ENCODE measurements at places on chromosomes 2 and 18.

GRCh38 chr2:24819442-24820174 is 26.4 kb downstream of the CENPO start:
- no peak for DNase-seq

DNA sequence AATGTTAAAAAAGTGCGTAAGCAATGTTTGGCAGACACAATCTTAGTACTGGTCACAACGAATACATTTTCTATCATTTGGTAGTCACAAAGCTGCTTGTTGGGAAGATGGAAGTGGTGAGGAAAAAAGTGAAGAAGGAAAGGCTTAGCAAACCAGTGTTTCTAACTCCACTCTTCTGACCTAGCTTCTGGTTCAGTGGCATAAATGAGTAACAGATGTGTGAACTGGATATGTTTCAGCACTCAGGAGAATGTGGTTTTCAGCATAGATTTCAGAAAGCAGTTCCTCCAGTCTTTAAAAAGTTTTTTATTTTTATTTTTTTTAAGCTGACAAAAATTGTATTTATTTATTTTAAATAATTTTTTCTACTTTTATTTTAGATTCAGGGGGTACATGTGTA is 357.1 kb downstream of the CPS1 start:
- no peak for DNase-seq

DNA sequence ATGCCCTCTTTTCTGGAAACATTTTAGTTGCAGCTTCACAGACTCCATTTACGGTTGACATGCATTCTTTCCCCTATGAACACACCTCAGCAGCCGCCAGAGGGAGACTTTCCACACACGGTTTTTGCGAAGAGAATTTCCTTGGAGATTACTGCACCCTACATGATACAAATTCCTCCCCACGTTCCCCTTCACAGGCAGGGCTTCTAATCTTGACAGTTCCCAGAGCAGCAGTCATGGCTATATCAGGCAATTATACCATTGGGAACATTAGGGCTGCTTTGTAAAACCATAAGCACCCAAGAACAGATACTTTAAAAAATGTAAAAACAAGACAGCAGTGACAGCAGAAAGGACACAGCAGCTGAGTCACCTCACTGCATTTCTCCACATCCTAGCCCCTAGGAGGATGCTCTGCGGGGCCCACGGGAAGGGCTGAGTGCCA is 253.8 kb downstream of the TGIF1 start:
- peak; percentile 25 for DNase-seq

DNA sequence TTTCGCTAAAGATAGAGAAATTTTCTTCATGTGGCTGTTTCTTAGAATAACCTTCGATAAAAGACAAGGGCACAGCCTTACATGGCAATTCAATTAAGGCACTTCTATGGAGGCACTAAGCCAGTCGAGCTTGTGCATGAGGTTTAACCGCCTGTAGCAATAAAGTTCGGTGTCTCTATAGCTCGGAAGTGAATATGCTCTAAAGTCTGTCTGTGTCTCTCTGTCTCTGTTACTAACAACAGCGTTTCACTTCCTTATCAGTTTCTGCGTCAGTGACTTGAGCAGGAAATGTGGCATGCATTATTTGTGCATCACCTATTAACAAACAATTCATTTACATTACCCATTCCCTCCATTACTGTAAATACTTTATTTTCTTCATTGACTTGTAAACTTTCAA is 365.1 kb upstream of the NETO1 start:
- peak; percentile 3 for DNase-seq

GRCh38 chr18:10247021-10247741 is 207.3 kb upstream of the APCDD1 start:
- DNase-seq, result no peak

DNA sequence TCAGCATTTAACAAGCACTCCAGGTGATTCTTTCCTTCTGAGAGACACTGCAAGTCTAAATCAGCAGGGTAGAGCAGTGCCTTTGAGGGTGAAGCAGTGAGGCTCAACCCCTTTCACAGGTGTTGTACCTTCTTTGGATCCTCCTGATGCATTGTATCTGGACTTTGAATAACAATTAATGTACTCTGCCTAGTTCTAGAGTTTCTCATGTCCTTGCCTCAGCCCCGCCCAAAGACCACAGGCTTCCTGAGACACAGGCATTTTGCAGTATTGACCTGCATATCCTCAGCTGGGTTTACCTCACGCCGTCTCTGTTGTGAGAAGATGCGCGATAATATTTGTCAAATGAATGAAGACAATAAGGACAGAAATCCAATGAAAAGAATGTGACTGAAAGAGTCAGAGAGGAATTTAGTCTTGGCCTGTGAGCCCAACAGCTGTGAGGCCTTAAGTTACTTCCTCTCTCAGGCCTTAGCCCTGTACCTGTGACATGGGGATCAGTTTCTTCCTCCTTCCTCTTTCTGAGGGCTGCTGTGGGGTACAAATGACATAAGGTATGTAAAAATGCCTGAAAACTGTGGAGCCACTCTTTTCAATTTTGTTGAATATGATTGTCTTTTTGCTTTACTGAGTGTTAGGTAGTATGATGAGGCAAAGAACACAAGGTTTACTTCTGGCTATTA is 43.7 kb downstream of the WIPF1 start:
- peak; percentile 57 for DNase-seq

DNA sequence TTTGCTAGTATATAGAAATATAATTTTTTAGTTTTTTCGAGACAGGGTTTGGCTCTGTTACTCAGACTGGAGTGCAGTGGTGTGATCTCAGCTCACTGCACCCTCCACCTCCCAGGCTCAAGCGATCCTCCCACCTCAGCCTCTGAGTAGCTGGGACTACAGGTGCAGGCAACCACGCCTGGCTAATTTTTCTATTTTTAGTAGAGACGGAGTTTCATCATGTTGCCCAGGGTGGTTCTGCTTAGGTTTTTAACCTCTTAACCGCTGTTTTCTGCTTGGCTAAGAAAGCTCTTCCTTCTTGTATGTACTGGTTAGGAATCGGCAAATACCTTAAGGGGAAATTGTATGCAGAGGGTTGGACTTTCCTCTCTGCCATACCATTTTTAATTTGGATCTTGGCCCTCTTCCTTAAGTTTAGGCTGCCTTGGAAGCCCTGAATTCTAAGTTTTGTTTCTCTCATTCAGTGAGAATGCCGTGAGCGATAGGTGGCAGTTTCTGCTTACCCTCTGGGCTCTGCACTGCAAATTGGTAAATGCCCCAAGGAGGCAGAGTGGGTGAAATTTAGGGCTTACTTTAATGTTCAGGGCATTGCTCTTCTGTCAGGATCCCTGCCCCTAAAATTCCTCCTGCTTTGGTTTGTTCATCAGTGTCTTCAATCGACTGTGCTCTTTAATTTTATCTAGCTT is 32.3 kb downstream of the EML6 start:
- peak; percentile 8 for DNase-seq

Data from GM20000 (cell line).